ENCODE measurements at places on chromosomes 13 and 19. TPM values are rescaled to one million over a fixed set of nuclear protein-coding genes. Genes with fewer than 3 reads are reported as not detected.

Gene TEX101
- total RNA-seq = not detected

Gene PRTN3
- not detected for total RNA-seq

- no peak for DNase-seq
- no peak overlapping the region for H3K27ac ChIP-seq
- H3K27me3 ChIP-seq = no peaks in the 10 kb centered on the region
- no peaks in the 10 kb centered on the region for H3K36me3 ChIP-seq
- H3K4me1 ChIP-seq = no peaks in the 10 kb centered on the region
Measured at GRCh38 chr13:39766464-39767158, 111.1 kb downstream of the COG6 start.

- H3K27me3 ChIP-seq = no peaks in the 10 kb centered on the region
- no peak overlapping the region for H3K27ac ChIP-seq
- no peak for DNase-seq
- H3K36me3 ChIP-seq = peaks cover 2% of the 10 kb centered on the region
- no peak overlapping the region for H3K4me3 ChIP-seq
Measured at GRCh38 chr13:59689057-59689456, 474.7 kb downstream of the DIAPH3 start.

GRCh38 chr13:44692173-44692713 is 116.1 kb upstream of the TSC22D1 start:
- no peaks in the 10 kb centered on the region for H3K4me1 ChIP-seq
- H3K27me3 ChIP-seq = peaks cover 16% of the 10 kb centered on the region
- no peak for DNase-seq
- H3K27ac ChIP-seq = no peak overlapping the region
- H3K4me3 ChIP-seq = no peak overlapping the region

- H3K4me1 ChIP-seq = peaks cover 78% of the 10 kb centered on the region
- peaks cover 19% of the 10 kb centered on the region for H3K36me3 ChIP-seq
- peak overlapping the region; percentile 81 for H3K27ac ChIP-seq
- no peak for DNase-seq
- H3K4me3 ChIP-seq = peak overlapping the region; percentile 98
Measured at GRCh38 chr13:30738526-30739236, 3.3 kb downstream of the ALOX5AP start.
